Mucosa of descending colon (tissue), 3 donors: ENCODE measurements at places on chromosomes 11 and 22. TPM values are rescaled to one million over a fixed set of nuclear protein-coding genes. Genes with fewer than 3 reads are reported as not detected.

DNA sequence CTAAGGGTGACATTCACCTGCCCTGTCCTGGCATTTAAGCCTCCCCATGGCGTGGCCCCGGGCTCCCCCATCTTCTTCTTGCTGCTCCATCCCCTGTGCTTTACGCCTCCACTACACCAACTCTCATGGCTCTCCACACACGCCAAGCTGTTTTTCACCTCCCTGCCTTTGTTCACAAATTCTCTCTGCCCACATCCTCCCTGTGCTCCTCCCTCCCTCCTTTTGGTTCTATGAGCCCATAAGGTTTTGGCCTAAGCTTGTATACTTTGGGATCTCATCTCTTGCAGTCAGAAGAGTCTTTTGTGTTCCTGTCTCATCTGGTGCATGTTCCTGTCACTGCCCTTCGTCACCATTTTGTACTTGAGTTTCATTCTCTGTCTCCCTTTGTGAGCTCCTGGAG lies 4.6 kb upstream of the DNAL4 start:
- DNase-seq: no peak

Gene SLC37A4
- 23.3 TPM for total RNA-seq

- no peak for DNase-seq
Measured at GRCh38 chr22:42360348-42360747, 71.9 kb downstream of the NFAM1 start.

DNA sequence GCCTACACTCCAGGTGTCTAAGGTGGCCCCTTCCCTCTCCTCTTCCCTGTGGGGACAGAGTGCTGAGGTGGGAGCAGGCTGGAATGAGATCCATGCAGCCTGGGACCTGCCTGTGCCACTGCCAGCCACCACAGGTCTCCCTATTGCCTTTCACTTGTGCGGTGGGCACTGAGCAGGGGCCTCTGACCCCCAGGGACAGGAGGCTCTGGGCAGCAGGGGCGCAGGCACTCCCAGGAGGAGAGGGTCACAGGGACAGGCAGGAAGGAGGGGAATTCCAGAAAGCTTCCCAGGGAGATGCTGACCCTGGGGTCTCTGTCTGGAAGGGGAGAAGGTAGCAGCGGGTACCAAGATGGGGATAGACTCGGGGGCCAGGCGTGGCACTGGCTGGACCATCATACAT lies 228.5 kb upstream of the B3GAT1 start:
- no peak for DNase-seq

Gene OR5A1
- total RNA-seq: not detected

Gene WNT7B
- total RNA-seq: not detected

DNA sequence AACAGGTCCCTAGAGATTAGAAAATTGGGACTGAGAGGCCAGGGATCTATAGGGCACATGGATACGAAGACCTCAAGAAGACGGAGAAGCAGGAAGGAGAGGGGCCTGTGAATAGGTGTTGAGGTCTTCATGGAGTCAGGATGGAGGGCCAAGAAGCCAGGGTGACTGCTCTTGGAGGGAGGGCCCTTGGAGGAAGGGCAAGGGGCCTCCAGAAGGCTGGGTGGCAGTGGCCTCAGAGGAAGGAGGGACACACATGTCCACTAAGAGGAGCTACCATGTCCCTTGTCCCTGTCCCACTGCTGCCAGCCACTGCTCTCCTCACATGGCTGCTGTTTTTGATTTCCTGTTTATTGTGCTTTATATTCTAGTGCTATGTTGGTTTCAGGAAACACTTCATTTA lies 589.5 kb upstream of the B3GAT1 start:
- DNase-seq: no peak

Gene TH
- total RNA-seq: not detected

DNA sequence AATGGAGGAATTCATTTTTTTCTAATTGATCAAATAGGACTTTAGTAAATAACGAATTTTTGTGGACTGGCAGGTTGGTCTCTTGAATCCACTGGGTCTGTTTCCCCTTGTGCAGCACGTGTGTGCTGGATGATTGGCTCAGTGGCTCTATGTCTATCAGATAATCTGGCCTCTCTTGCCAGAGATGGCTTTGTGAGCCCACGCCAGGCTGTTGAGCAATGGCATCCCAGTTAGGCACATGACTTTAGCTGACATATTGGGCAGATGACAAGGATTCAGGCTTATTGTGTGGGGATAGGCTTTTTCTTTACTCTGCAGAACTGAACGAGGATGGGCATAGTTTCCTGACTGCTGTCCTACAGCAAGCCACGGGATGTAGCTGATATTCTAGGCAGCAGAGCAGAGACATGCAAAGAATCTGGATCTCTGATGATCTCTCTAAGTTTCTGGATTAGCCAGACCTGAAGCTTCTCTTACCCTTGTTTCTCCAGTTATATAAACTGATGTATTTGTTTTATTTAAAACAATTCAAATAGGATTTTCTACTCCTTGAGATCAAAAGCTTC lies 144.9 kb downstream of the ARHGAP42 start:
- DNase-seq: no peak
